ENCODE measurements at places on chromosomes 1 and 21.
A peak's percentile ranks its signal among the peaks of the same experiment; 100 is the strongest.

DNA sequence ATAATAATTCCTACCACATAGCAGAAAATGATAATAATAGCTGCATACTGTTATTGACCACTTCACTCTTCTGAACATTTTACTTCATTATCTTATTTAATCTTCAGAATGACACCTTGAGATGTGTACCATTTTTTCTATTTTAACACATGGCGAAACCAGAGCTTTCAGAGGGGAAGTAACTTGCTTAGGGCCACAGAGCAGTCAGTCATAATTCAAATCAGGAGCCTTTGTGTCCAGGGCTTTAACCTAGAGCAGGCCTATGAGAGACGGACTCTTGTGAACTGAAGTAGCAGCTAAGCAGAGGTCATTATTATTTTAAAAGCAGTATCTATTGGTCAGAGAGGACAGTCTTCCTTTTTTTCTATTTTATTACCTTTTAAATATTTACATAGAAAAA is 114.0 kb downstream of the ROR1 start:
- no peak for DNase-seq

- no peak for DNase-seq
These were observed 11.2 kb upstream of the C2CD2 start for GRCh38 chr21:41965045-41965444.

DNA sequence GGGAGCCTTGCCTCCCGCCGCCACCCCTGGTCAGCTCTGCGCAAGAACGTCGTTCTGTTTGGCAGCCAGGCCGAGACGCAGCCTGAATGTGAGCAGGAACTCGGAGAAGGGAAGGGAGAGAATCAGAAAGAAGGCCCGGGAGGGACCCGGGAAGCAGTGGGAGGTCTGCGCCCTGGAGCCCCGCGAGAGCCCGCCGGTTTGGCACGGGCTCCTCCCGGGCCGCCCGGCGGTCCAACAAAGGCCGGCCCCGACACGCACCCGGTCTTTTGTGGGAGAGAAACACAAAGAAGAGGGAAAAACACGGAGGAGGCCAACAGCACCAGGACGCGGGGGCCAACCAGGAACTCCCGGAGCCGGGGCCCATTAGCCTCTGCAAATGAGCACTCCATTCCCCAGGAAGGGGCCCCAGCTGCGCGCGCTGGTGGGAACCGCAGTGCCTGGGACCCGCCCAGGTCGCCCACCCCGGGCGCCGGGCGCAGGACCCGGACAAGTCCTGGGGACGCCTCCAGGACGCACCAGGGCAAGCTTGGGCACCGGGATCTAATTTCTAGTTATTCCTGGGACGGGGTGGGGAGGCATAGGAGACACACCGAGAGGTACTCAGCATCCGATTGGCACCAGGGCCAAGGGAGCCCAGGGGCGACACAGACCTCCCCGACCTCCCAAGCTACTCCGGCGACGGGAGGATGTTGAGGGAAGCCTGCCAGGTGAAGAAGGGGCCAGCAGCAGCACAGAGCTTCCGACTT is 2.7 kb upstream of the OLIG2 start:
- no peak for DNase-seq

DNA sequence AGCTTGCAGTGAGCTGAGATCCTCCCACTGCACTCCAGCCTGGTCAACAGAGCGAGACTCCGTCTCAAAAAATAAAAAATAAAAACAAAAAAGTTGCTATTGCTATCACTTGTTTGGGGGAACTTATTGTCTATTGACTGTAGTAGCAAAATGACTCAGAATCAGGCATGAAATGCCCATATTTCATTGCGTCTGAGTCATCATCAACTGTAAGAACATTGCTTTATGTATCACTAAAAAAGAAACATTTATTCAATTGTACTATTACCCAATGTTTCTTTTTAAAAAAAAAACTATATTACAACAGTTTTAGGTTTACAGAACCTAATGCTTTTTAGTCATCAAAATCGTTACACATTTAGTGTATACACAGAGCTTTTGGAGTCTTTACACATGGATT is 91.0 kb upstream of the FMN2 start:
- no peak for DNase-seq

- no peak for DNase-seq
These were observed 17.3 kb upstream of the DISP3 start for GRCh38 chr1:11461531-11462137.

GRCh38 chr1:17165823-17166222 is 39.1 kb upstream of the PADI1 start:
- DNase-seq, result no peak

GRCh38 chr21:37367703-37368540 is 1.3 kb downstream of the DYRK1A start:
- DNase-seq, result no peak

GRCh38 chr1:33082575-33083108 is 1.7 kb downstream of the AZIN2 start:
- no peak for DNase-seq

- no peak for DNase-seq
These were observed 51.2 kb downstream of the DIP2A start for GRCh38 chr21:46509741-46510502.

DNA sequence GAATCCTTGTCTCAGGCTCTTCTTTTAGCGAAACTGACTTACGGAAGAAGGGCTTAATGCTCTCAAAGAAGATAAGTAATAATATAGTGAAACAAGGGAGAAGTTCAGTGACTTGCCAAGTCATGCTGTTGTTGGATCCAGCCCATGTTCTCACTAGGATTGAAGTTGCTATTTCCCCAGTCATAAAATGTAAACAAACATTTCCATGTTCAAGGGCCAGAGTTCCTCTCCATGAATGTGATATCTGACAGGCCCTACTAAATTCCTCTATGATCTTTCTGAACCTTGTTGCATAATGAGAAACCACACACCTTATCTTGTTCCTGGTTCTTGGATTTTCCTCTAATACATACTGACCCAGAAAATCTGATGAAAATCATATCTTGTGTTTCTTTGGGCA is 876.5 kb upstream of the B3GALT2 start:
- no peak for DNase-seq

GRCh38 chr1:29700491-29700890 is 464.2 kb downstream of the PTPRU start:
- DNase-seq, result no peak

- peak; percentile 19 for DNase-seq
These were observed 64.0 kb upstream of the HMCN1 start for GRCh38 chr1:185670187-185670627.

GRCh38 chr1:246165826-246166709 is 341.0 kb downstream of the SMYD3 start:
- DNase-seq, result no peak

DNA sequence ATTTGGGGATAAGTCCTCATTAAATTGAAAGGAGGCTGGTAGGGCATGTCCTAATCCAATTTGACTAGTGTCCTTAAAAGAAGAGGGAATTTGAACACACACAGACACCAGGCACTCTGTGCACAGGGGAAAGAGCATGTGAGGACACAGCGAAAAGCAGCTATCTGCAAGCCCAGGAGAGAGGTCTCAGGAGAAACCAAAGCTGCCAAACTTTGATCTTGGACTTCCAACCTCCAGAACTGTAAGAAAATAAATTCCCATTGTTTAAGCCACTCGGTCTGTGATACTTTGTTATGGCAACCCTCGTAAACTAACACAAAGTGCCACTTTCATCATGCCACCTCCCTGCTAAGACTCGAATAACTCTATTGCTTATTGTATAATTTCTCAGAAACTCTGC is 13.8 kb downstream of the PLA2G4A start:
- DNase-seq, result no peak

DNA sequence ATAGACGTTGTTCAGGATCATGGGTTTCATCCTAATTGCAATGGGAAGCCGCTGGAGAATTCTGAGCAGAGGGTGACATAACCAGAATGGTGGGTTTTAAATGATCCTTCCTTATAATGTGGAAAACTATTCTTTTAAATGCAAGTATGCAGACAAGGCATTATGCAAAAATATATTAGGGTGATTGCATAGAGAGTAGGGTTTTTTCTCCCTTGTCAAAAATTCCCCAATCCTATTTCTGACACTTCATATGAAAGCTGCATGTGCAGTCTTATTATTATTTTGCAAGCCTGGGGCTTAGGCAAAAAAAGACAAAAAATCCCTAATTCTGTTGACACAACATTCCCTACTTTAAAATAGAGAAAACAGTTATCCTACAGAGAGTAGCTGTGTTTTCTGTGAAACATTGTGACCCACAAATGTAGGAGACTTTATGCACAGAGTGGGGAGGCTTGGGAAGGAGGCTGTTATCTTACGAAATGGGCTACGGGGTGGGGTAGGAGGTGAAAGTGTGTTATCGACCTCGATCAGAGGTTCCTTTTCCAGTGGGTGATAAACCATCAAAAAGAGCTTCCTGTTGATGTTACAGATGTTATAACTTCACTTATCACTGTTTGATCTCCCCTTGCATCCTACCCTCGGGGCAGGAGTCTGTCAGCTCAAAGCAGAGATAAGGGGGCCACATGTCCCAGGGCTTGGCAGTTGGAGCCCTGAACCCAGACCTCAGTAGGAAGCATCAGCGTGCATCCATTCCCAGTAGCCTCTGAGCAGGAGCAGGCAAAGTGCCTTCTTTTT is 27.2 kb downstream of the RHEX start:
- DNase-seq, result no peak

GRCh38 chr1:186275822-186276221 is 99.2 kb downstream of the TPR start:
- DNase-seq, result no peak

- DNase-seq, result no peak
These were observed 2.8 kb downstream of the TNFRSF8 start for GRCh38 chr1:12065872-12066271.

DNA sequence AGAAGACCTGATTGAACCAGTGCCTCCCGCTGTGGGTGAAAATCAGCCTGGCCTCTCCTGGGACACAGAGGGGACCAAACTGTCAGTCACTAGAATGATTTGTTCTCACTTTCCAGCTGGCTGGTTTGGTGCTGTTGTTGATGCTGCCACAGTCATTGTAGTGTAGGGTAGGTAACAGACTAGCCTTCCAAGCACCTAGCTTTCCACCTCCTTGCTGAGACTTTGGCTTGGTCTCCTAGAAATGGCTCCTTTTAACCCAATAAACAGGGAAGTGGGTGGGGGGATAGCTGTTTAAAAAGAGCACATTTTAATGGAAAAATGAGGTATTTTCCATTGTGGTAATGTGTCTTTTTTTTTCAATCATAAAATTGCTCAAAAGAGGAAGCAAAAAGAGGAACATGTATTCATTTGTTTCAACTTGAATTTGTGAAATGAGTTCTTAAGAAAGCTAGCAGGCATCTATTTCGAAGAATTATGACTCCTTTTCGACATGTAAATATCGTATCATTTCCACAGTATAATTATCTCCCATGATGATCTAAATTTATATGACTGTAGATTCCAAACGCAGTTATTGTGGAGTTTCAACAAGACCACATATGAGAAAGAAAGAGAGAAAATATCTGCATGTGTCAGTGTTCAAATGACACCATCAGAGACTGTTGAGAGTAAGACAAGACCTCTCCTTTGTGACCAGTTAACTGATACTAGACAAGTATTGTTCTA is 190.1 kb downstream of the HLX start:
- DNase-seq, result no peak

- no peak for DNase-seq
These were observed 84.7 kb upstream of the HIVEP3 start for GRCh38 chr1:42003433-42003832.

GRCh38 chr1:48640836-48641492 is 135.7 kb downstream of the BEND5 start:
- no peak for DNase-seq

DNA sequence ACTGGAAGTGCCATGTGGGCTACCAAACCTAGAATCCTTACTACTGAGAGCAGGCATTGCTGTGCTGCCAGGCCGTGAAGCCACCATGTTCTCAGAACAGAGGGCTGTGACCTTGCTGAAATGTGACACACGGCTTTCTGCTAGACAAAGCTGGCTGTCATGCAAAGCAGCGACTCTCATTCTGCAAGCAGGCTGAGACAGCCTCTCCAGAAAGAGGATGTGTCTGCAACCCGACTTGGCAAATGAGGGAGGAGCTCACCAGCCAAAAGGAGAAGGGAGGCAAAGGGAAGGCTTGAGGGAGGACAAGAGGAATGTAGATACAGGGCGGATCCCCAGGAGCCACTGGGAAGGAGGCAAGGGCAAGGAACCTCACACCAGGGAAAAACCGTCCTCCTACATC is 85.7 kb upstream of the KRTAP19-8 start:
- DNase-seq, result no peak

DNA sequence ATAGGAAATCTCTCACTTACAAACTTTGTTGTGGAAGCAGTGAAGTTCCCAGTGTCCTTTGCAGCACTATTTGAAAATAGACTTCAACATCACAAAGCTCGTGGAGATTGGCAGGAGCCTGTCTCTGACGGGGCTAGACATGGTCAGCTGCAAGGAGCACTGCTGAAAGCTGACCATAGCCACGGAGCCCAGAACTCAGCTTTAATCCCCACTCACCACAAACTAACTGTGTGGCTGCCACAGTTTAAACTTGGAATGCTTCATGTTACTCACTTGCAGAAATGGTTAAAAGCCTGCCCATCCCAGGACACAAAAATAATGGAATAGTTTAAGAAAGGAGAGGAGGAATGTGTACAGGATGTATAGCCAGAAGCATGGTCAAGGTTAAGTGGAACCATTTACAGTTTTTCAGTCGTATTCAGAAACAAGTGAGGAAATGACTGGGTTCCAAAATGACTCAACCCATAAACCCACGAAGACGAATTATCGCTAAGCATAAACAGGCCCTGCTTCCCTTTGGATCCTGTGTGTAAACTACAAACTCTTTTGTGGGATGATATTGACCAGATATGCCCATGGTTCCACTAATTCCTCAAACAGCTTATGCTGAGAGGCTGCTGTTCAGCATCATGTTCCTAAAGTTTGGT is 18.2 kb downstream of the DNALI1 start:
- no peak for DNase-seq

DNA sequence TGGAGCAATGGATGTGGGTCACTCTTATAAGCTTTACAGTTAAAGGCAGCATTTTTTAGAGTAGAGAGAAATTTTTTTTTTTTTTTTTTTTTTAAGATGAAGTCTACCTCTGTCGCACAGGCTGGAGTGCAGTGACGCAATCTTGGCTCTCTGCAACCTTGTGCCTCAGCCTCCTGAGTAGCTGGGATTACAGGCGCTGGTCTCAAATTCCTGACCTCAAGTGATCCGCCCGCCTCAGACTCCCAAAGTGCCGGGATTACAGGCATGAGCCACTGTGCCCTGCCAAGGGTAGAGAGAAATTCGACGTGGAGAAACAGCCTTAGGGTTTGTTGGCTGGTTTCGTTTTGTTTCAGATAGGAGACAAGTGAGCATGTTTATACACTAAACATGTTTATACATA is 594.2 kb upstream of the ADAMTS5 start:
- DNase-seq, result no peak

DNA sequence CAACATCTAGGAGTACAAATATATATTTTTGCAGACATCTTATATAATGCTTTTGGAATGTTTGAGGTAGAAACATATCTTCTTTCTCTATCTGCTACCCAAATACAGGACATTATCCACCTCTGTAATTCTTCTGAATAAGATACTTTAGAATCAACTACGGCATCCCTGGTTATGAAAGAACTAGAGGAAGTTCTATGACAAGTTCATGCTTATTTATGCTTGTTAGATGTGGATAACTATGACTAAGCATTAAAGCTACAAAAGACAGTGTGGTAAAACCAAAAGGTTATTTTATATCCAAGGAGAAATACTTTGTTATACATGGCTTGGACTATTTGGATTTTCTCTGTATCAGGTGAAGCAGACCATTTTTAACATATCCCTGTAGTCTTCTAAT is 894.0 kb downstream of the KCNT2 start:
- DNase-seq, result no peak

GRCh38 chr1:196007763-196008162 is 600.5 kb downstream of the KCNT2 start:
- DNase-seq, result no peak

GRCh38 chr1:165119086-165119485 is 237.4 kb downstream of the LMX1A start:
- DNase-seq, result no peak

Measured in T-cell (primary cell).